ENCODE measurements at places on chromosomes 5 and 9.

- DNase-seq, result no peak
Observed at GRCh38 chr5:59097712-59098111, 514.8 kb downstream of the RAB3C start.

DNA sequence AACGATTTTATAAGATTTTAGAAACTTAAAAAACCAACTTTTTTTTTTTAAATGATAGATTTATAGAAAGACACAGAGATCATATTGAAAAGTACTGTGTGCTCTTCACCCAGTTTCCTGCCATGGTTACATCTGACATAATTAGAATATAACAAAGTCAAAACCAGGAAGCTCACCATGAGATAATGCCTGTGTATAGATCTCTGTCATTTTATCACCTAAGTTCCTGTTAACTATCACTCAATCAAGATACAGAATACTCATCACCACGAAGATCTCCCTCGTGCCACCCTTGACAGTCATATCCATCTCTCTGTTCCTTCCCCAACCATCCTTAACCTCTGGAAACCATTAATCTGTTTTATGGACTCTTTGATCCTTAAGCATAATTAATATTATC, 39.1 kb downstream of the POC5 start:
- DNase-seq, result no peak

DNA sequence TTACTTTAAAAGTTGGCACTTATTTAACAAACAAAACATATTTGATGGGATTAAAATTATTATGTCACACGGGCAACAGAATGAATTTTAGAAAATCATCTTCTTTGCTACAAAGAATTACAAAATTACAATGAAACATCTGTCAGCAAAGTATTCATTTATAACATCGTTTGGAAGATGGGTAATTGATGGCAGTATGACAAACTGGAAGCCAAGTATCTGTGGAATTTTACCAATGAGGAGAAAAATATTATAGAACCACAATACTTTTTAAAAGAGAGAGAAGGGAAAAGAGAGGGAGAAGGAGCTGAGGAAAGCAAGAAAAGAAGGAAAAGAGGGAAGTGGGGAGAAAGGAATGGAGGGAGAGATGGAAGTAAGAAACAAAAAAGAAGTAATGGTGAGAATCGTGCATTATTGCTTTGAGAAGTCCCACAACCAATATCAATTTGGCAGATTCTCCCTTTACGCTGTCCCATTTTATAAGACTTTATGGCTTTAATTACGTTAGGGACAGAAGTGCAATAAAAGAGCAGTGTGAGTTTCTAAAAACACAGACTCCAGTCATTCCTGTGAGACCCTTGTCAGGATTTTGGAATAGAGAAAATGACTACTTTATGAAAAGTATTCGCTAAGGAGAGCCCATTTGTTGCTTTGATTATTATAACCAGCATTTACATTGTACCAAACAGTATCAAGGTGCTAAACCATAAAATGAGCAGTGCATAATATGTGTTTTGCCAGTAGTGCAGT, 76.7 kb downstream of the LURAP1L start:
- DNase-seq, result no peak

DNA sequence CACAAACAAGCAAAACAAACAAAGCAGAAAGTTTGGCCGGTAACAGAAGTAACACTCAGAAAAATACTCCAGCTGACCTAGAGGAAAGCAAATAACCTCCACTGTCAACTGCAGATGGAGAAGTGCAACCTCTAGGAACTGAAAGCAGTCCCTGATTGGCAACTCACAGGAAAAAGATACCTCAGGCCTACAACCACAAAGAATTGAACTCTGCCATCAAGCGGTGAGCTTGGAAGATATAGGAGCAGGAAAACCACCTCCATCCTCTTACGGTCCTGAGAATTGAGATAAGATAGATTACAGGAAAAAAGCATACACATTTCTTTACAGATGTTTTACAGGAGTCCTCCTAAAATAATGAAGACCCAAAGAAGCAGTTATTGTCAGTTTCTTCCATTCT, 184.5 kb downstream of the PDZD2 start:
- no peak for DNase-seq

- no peak for DNase-seq
Observed at GRCh38 chr9:114588210-114588609, 641 bp downstream of the ATP6V1G1 start.

GRCh38 chr5:94524841-94525697, 93.3 kb downstream of the KIAA0825 start:
- no peak for DNase-seq

- DNase-seq, result no peak
Observed at GRCh38 chr5:108625654-108626053, 122.0 kb upstream of the FER start.

DNA sequence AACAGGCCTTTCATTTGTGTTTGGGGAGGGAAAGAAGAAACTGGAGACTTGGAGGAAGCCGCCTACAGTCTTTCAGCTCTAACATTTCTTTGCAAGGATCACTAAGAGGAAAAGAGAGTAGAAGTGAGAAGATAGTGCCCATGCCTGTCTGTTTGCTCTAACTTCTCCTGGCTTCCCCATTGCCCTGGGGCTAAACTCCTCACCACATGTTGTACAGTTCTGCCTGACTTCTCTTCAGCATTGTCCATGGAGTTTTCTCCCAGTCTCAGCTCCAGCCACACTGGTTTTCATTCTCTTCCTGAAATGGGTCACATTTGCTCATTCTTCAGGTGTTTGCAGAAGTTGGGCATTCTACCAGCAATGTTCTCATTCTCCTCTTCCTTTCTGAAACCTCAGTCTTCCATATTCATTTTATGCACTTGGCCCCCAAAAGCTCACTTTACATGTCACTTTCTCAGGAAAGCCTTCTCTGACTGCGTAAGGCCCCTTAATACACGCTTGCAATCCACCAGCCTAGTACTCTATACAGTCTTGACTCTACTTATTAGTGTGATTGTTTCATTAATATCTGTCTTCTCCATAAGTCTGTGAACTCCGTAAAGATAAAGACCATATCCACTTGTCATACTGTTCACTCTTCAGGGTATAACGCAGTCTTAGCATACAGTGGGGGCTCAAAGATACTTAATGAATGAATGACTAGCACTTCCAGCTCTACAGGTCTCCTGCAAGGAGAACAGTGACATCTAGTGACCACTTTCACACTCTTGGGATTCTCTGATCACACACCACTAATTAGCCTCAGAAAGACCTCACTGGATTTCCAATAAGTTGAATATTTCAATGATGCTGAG, 40.2 kb upstream of the TRIM32 start:
- no peak for DNase-seq

GRCh38 chr9:112110777-112111113, 64.4 kb downstream of the SUSD1 start:
- no peak for DNase-seq

GRCh38 chr5:102583276-102584124, 84.7 kb upstream of the SLCO6A1 start:
- DNase-seq, result no peak

GRCh38 chr9:90176901-90177300, 465.7 kb downstream of the DIRAS2 start:
- DNase-seq, result no peak

- no peak for DNase-seq
Observed at GRCh38 chr9:133126697-133127339, 5.8 kb upstream of the RALGDS start.

DNA sequence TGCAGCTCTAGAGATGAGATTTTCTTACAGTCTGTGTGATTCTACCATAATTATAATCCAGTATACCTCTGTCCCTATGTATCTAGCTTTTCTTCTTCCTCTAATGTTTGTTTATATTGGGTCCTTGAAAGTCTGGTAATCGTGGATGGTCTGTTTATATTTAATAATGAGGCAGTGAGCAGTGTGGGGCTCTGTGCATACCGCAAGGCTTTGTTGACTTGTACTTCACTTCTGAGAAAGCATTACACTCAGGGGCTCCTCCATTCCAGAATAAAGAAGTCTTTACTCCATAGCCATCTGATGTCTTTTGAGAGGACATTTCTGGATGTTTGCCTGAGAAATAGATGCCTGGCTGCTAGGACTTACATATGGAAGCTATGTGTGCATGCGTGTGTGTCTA, 4.5 kb upstream of the MPDZ start:
- no peak for DNase-seq

DNA sequence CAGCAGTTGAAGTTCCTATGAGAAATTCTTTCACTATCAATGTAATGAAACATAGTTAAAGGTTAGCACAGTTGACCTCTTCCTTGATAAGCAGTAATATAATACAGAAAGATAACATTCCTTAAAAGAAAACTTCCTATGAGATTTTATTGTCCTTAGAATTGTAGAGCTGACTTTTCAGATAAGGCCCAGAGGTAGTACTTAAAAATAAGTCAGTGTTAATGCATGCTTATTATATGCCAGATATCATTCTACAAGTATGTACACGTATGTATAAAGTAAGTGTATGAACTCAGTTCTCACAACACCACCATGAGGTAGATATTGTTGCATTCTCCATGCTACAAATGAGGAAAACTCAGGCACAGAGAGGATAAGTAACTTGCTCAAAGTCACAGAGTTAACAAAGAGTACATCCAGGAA, 15.3 kb downstream of the AP3S1 start:
- no peak for DNase-seq

DNA sequence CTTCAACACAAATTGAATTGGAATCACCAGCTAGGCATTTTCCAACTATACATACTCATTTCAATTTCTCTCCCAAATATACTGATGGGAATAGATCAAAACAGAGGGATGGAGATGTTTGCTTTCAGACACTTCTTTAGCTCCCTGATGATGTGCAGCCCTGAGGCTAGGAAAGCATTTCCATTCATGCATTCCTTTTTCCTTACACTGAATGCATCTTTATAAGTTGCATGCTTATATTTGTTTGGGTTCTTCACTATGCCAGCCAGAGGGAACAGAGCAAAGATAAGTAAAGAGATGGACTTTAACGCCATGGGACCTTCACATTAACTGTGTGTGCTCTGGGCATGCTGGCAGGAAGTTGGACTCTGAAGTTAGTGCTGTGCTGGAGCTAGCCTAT, 696.5 kb upstream of the CDH9 start:
- DNase-seq, result no peak

DNA sequence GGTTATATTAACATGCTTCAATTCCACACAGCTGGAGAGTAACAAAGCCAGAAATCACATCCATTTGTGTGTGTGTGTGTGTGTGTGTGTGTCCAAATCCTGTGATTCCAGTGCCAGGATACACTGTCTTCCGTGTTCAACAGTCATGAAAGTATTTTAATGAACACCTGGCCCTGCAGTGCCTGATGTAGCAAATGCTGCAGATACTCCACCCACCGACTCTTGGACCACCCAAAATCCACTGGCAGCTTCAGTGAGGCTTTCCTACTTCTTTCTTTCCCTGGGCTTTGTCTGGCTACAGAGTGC, 13.1 kb upstream of the INSYN2B start:
- no peak for DNase-seq

GRCh38 chr9:91868732-91869391, 81.2 kb downstream of the ROR2 start:
- no peak for DNase-seq

DNA sequence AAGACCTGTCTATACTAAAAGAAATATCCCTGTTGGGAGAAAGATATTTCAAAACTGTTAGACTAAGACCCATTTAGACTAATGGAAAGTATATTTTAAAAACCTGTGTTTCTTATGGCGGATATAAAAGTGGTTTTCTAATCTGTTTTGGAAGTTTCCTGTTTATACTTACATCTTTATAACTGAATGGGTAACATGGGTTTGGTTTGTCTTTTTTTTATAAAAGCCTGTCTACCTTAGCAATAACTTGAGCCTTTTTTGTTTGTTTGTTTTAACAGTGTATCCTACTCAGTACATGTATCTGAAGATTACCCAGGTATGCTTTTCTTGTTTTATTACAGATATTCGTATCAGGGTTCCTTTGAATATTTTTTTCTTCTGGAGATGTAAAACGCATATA, 83.4 kb downstream of the PARP8 start:
- DNase-seq, result no peak

GRCh38 chr5:6178846-6179532, 199.4 kb downstream of the MED10 start:
- no peak for DNase-seq

DNA sequence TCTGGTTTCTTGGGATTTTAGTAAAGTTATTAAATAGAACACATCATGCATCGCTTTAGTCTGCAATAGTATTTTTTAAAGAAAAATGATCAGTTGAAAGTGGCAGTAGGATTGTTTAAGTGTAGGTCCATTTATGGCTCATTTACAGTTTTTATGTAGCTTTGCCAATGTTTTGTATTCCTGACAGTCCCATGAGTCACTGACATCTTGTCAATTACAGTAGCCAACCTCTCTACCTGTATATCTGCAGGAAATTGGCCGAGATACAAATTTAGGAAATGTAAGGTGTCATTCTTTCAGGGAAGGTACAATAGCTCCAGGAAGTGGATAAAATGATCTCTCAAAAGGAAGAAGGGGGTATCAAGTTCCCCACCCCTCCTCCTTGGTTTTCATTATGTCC, 47.7 kb upstream of the MTAP start:
- DNase-seq, result no peak

DNA sequence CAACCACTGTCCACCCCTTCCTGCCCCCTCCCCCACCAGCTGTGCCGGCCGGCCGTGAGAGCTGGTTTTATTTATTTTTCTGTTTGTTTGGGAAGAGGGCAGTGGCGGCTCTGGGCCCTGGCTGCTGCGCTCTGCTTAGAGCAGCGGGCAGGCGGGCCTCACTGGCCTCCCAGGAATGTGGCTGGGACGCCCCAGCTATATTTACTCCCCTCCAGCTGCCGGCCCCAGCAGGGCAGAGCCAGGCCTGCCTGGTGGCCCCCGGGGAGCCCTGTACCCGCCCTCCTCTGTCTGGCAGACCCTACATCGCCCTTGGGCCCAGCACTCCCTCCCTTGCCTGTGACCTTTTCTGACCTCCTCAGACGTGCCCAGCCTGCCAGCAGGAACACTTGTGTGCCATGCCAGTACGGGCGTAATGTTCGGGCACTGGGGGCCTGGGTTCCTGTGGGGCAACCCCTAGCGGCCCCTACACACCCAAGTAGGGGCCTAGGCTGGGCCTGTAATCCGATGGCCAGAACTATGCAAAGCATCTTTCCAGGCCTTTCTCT, 7.7 kb downstream of the CXXC5 start:
- no peak for DNase-seq

- DNase-seq, result no peak
Observed at GRCh38 chr5:67487862-67488261, 291.3 kb upstream of the CD180 start.

DNA sequence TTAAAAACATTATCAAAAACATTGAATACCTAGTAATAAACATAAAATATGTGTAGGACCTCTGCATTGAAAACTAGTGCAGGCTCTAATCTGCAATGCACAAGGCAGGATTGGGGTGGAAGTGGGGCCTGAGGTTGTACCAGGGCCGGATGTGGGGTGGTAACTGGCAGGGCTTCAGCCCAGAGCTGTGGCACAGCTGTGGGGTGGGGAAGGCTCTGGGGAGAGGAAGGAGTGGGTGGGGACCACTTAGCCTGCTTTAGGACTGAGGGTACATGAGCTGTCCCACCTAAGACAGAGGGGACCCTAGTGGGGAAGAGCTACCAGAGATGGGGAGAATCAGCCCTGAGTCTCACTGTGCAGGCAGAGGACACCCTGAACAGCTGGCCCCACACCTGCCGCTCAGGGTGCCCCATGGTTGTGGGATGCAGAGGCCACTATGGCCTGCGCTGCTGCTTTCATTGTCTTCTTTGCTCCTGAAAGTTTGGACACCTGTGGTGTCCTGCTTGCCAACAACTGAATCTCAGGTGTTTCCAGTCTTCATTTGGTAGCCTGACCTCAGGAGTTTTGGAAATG, 311.4 kb downstream of the TLE4 start:
- peak; percentile 31 for DNase-seq

GRCh38 chr5:143649937-143650621, 161.9 kb upstream of the HMHB1 start:
- DNase-seq, result no peak

GRCh38 chr9:16768816-16769215, 101.7 kb downstream of the BNC2 start:
- no peak for DNase-seq
